Articular chondrocyte of knee joint (primary cell): ENCODE measurements at places on chromosomes 1 and 21. TPM values are rescaled to one million over a fixed set of nuclear protein-coding genes. Genes with fewer than 3 reads are reported as not detected.

The MIER1 gene
- 62.3 and 63.1 TPM in 2 replicates for total RNA-seq

The OR2T11 gene
- not detected in 2 replicates for total RNA-seq

The HENMT1 gene
- total RNA-seq, result 5.4 and 7.8 TPM in 2 replicates

The OXCT2 gene
- total RNA-seq, result 2.2 and 3.4 TPM in 2 replicates

The VSIG8 gene
- total RNA-seq, result not detected in 2 replicates

The AGT gene
- total RNA-seq, result 2.1 and 2.2 TPM in 2 replicates
